Fibroblast of the conjunctiva (primary cell): ENCODE measurements at places on chromosomes 11 and 22.

GRCh38 chr11:75714211-75714610 is 3.4 kb upstream of the MOGAT2 start:
- DNase-seq: no peak

- no peak for DNase-seq
Measured at GRCh38 chr22:47807506-47807905, 1045.1 kb downstream of the TBC1D22A start.

DNA sequence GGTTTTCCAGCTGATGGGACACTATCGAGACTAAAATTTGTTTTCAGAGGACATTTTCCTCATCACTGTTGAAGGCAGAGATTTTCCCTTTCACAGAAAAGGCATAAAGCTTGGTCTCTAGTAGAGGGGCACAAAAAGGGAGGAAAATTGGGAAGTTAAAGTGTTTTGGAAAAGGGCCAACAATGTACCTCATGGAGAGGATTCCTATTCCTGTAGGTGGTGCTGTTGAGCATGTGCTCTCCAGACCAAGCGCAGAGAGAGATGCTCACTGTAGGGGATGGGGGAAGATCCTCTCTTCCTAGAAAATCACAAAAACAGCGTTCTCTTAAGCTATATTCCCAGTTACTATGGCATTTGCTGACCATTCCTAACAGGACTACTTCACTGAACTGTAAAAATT is 44.9 kb downstream of the OR4C46 start:
- DNase-seq: no peak

GRCh38 chr22:39662686-39663052 is 92.1 kb downstream of the CACNA1I start:
- DNase-seq: no peak

GRCh38 chr11:82174610-82175009 is 559.1 kb downstream of the FAM181B start:
- DNase-seq: no peak

GRCh38 chr22:46464701-46465344 is 72.6 kb downstream of the CELSR1 start:
- no peak for DNase-seq

DNA sequence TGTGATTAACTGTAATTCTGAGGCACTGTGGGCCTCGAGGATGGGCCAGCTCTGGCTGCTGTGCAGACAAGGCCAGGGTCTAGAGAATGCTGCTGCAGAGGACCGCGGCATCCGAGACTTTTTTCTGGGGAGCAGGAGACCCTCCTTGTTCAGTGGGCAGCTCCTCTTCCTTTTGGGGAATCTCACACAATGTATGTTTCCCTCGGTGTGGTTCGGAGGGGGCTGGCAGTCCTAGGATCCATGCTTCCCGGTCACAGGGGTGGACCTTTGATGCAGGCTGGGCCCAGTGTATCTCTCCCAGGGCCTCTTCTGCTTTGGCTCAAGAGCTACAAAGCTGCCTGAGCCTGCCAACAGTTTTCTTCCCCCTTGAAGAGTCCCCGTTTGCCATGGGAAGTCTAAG is 31.5 kb downstream of the MYEOV start:
- DNase-seq: no peak

- no peak for DNase-seq
Measured at GRCh38 chr22:36612458-36612857, 83.5 kb upstream of the EIF3D start.

GRCh38 chr11:2088746-2089535 is 50.2 kb downstream of the IGF2 start:
- no peak for DNase-seq

- DNase-seq: no peak
Measured at GRCh38 chr11:61020551-61021235, 49.2 kb downstream of the CD6 start.

DNA sequence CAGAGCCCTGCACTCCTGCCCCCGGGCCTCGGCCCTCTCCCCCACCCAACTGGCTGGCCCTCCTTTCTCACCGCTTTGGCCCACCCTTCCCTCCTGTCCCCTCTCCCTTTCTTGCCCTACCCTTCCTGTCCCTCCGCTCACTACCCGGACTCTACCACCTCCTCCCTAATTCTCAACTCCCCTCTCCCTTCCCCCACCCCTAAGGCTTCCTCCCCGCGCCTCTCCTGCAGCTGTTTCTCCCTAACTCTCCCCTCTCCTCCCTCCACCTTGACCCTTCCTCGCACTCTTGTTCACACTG is 421 bp downstream of the SLC15A3 start:
- DNase-seq: no peak

DNA sequence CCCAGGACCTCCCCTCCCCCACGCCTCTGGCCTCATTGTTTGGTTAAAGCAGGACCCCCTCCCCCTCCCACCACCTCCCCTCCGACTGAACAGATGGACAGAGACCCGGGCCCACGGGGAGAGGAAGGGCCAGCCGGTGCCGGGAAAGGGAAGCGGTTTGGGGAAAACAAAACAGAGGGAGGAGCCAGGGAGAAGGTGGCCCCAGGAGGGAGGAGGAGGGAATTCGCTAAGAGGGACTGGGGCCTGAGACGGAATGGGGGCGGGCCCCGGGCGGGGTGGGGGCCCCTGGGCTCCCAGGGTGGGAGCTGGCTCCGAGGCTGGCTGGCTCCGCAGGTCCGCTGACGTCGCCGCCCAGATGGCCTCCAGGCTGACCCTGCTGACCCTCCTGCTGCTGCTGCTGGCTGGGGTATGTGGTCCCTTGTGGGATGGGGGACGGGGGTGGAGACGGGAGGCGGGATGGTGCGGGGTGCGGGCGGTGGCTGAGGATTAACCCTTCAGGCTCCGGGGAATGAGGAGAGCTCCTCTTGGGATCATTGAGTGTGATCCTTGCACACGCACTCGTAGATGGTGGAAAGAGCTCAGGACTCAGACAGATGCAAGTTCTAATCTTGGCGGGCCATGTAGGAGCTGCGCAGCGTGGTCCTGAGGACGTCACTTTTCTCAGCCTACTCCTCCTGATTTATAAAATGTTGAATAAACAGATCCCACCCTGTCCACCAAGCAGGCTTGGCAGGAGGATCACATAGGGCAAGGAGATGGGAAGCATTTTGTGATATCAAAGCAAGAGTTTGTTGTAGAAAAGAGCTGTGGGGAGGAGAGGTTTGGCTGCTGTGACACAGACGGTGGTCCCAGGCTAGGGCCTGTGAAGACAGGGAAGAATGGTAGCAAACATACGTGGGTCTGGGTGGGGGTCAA is 688 bp downstream of the SERPING1 start:
- peak; percentile 65 for DNase-seq

GRCh38 chr11:214083-214482 is 6.6 kb downstream of the RIC8A start:
- DNase-seq: no peak

DNA sequence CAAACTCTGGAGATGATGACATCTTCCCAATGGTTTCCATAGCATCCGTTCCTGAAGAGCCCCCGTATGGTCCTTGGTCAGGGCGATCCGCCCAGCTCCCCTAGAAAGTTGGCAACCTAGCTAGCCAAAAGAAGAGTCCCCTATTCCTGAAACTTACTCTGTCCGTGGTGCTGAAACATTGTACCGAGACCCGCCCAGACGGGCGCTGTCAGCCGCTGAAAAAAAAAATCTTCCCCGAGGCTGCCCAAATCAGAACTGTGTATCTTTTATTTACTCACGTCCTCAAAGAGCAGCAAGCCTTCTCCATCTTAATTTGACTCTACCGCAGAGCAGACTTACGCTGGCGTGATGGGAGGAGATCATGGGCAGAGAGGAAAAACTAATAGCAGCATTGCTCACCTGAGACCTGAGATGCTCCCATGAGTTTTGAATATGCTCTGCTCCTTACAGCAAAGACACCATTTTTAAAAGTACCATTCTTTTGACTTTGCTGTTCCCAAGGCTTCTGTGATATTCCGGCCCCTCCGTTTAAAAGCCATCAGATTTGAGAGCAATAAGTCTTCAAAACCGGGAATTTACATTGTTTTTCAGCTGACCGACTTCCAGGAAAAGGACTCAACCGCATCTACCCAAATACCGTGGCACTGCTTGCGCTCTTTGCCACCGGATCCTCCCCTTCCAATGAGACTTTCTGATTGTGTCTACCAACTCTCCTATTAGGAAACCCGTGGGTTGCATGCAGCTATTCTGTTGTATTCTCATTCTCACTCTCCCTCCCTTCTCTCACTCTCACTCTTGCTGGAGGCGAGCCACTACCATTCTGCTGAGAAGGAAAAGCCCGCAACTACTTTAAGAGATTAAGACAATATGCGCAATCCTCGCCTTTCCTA is at the start of gene SLC17A6:
Gene SLC17A6, plus strand, starts transcription at position 786 of the 890 bp plus-strand sequence. CDS start 153 bp downstream, outside the sequence.
- DNase-seq: no peak

DNA sequence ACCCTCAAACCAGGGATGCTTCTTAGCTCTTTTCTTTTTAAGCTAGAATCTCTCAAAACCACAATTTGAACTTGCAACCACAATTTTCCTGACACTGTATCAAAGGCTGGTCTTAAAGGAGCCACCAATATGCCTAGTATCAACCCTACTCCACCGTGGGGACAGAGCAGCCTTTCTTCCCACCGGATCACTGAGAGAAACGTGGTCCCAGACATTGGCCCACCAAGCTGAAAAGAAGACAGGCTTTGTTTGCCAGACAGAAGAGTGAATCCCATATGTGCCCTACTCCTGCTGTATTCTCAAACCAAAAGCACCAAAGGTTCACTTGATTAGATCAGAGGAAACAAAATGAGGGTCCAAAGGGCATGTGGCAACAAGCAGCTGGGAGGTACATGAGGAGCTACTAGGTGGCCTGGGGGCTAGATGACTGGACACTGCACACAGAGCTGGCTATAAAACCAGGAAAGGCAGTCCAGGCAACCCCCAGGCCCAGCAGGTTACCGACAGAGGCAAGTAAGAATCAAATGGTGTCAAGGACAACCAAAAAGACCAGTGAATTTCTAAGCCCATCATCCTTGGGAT is 3.6 kb upstream of the VWCE start:
- no peak for DNase-seq

GRCh38 chr22:38736257-38736570 is 19.6 kb downstream of the SUN2 start:
- no peak for DNase-seq

DNA sequence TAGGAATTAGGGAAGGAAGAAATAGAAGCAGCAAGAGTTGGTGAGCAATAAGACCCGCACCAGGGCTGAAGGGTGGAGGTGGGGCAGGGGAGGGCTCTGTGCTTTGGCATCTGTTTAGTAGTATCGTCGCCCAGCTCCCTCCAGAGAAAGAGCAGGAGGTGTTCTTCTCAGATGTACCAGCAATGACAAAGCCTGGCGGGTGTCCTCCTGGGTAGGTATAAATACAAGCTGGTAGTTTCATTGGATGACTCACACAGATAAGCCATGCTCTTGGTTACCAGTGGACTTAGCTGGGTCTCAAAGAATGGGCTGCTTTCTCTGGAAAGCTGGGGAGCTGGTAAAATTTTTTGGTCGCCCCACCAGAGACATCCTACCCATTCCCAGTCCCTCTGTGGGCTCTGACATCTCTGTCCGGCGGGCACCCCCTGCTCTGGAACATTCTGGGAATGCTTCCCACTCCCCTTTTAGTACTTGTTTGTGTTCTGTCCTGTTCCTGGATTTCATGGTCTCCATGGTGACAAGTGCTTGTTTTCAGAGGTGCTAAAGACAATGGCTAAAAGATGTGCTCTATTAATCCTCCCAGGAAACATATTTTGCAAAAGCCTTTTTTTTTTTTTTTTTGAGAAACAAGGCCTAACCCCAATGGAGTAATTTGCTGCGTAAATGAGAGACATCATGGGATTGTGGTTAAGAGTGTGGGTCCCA is 15.4 kb upstream of the TUBA8 start:
- DNase-seq: no peak

- no peak for DNase-seq
Measured at GRCh38 chr11:116641561-116642045, 131.2 kb downstream of the BUD13 start.

DNA sequence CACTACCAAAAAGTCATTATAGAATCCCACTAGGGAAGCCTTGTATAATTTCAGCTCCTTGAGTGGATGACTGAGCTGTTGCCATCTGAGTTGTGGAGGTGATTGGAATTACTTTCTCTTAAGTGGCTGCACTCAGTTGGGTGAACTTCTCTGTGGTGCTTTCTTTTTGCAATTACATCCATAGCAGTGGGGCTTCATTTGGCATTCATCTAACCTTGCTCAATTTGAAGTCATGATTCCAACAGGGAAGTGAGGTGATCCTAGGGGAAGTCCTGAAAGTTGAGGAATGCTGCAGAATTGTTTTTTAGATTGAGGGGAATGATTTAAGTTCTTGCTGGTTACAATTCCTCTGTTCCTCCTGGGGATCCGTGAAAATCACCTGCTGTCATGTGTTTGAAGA is 39.6 kb downstream of the ARHGAP42 start:
- no peak for DNase-seq

GRCh38 chr11:11808992-11809615 is 32.7 kb upstream of the USP47 start:
- DNase-seq: no peak

DNA sequence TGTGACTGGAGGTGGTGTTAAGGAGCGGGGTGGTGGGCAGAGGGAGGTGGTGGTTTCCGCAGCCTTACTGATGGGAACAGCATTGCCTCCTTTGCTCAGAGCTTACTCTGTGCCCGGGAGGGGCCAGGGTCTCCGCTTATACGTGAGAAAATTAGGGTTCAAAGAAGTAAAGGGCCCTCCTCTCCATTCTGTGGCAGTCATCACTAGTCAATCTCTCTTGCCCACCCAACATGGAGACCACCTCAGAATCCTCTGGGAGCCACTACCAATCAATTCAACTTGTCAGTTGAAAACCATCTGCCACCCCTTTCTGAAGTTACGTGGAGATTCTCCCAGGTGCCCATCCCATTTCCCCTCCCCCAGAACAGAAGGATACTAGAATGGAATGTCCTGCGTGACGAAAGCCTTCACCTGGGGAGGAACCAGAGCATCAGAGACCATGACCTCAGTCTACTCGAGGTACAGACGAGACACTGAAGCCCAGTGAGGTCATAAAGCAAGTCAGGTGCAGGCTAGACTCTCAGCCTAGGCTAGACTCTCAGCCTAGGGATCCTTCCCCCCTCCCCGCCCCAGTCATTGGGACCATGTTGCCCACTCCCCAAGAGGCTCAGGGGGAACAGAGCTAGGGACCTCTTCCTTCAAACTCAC is 2.0 kb downstream of the SELENOM start:
- DNase-seq: no peak

GRCh38 chr11:42066113-42066512 is 606.7 kb upstream of the LRRC4C start:
- no peak for DNase-seq

DNA sequence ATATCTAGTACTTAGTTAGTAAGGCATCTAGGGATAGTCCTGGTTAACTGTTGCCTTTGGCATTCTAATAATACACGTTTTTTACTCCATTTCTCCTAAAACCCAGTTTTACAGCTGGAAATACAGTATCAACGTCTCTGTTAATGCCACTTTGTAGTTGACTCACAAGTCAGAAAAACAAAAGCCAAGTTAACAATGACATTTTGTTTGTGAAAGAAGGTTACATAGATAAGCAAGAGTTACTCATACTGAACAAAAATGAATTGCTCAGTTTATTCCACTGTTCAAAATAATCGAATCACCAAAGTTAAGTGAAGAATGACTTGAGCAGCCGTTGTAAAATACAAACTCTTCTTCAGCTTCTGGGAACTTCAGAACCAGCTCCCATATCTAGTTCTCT is 540.3 kb downstream of the ETS1 start:
- DNase-seq: no peak
